ENCODE measurements at places on chromosomes 4 and X.

DNA sequence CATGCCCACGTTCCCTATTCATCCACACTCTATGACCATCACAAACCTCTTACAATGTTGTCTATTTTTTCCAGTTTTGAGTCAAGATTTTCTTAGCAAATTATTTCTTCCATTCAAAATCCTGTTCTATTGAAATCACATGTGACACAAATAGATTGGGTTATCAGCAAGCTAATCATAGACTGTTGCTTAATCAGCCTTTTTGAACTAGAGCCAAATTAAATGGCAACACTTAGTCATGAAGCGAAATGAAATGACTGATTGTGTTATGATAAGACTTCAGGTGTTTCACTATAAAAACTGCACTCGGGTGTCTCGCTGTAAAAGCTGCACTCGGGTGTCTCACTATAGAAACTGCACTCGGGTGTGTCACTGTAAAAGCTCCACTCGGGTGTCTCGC is 890.0 kb upstream of the FRG1 start:
- no peak for DNase-seq

DNA sequence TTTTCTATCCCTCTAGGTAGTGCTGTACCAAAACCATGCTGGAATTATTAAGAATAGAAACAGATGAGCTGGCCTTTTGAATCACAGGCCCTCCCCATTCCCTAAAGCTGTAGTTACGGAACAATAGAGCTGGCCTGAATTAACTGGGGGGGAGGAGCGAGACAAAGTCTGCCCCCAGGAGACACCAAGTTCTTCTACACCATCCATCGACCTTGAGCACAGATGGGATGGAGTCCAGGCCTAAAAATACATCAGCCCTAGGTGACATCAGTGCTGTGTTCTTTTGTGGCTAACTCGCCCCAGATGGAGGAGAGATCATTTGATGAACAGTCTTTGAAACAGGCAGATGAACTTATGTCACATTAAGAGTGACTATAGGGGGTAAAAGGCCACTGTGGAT is 49.6 kb downstream of the LHFPL1 start:
- DNase-seq: no peak

- no peak for DNase-seq
Observed at GRCh38 chrX:1576201-1576992, 15.0 kb upstream of the AKAP17A start.

- DNase-seq: no peak
Observed at GRCh38 chrX:139058831-139059495, 347.4 kb upstream of the FGF13 start.

- DNase-seq: no peak
Observed at GRCh38 chr4:95465010-95465409, 83.8 kb downstream of the UNC5C start.

DNA sequence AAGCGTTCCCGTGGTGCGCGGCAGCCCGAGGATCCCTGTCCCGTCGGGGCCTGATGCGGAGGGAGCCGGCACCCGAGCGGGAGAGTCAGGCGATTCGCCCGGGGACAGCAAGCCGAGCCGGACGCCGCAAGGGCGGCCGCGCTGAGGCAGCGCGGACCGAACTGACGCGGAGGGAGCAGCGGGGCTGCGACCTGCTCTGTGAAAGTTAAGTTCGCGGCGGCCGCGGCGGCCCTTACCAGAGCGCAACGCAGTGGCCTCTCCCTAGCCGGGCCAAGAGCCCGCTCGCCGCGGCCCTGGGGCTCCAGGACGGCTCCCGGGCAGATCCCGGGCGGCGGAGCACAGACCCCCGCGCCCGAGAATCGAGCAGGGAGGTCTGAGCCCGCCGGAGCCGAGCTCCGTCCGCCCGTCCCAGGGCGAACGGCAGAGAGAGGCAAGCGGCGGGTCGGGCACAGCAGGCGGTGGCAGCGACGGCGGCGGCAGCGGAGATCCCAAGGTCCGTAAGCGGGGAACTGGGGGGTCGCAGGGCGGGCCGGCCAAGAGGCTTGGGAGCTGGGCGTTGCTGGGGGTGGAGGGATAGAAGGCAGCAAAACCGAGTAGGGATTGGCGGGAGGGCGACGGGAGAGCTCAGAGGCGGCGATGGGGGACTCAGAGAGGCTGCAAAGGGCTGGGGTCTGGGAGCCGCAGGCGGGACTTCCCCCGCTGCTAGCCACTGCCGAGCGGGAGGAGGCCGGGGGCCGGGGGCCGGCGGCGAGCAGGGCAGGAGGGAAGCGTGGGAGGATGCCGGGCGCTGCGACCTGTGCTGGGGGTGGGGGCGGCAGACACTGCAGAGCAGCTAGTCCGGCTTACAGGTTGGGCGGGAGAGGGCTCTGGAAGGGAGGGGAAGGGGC is 1.0 kb downstream of the GPR50 start:
- no peak for DNase-seq

GRCh38 chr4:165667969-165668368 is 205.1 kb upstream of the TLL1 start:
- no peak for DNase-seq

- DNase-seq: no peak
Observed at GRCh38 chrX:122115604-122116003, 1068.2 kb downstream of the GLUD2 start.

GRCh38 chr4:159018062-159018629 is 84.7 kb upstream of the RAPGEF2 start:
- no peak for DNase-seq

- no peak for DNase-seq
Observed at GRCh38 chrX:88355252-88355651, 391.8 kb upstream of the CPXCR1 start.

- peak; percentile 54 for DNase-seq
Observed at GRCh38 chrX:101417981-101418841, 10.2 kb downstream of the HNRNPH2 start.

GRCh38 chrX:86263526-86263925 is 115.3 kb downstream of the DACH2 start:
- DNase-seq: no peak

DNA sequence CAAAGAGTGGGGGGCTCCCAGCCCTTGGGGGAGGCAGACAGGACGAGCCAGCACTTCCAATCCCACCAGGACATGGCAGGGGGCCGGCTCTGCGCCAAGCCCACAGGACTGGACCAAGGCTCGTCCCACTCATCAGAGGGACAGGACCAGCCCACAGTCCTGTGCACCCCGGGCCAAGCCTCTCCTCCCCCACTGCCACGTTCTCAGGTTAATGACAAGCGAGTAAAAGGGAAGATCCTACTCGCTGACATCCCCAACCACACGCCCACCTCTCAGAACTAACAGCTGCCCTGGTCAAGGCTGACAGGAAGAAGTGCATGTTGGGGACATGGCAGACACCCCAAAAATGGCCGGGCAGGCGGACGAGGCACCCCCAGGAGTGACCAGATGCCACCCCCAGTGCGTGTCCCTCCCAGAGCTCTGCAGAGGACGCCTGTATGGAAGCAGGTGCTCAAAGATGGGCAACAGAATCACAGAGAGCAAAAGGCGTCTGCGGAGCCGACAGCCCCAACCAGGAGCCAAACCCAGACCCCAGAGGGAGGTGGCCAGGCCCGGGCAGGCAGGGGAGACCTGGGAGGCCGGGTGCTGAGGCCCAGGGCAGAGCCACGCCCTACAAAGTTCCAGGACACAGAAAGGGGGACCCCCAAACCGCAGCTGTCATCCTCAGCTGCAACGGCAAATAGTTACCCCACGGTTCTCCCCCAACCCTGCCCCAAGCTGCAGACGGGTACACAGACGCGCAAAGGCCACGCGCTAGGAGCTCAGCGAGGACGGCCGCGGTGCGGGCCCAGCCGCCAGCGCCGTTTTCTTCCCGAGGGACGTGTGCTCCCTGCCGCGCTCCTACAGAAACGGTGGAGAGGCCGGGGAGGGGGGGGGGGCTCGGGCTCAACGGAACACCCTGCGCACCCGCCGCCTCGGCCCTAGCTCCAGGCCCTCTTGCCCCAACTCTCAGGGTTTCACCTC is 1.7 kb downstream of the CTBP1 start:
- peak; percentile 41 for DNase-seq

DNA sequence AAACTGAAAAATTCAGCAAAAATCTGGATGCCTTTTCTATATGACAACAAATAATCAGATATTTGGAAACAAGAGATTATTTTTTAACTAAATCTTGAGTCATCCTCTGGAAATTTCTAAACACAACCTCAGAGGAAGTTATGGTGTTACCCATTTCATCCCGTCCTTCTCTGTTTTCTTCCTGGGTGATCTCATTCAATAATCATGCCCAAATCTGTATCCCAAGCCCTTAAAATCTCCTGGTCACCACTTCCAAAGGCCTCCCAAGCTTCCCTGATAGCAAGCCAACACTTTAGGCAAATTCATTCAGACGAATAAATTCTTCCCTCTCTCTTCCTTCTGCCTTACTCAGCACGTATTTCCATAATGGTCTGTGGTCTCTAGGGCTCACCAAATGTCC is 9.7 kb upstream of the SORCS2 start:
- DNase-seq: no peak

- DNase-seq: no peak
Observed at GRCh38 chrX:109660435-109661143, 35.6 kb upstream of the KCNE5 start.
